CD4-positive, alpha-beta T cell treated with Interleukin-10 for 1 hour (primary cell): ENCODE measurements at places on chromosomes 1 and 21.

DNA sequence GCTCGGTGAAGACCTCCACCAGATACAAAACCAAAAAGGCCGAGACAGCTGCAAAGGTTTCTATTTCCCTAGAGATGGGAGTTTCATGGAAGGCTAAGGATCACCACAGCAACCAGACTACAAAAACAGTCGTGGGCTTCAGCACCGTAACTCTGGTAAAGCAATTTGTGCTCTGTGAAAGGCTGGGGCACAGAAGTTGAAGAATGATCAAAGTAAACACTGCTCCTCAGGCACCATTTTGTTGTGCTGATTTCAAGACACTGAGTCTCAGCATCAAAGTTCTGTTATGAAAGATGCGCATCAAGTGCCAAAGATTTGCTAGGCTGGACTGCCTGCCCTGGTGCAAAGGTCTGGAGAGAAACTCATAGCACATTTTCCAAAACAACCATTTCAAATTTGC lies 116.2 kb downstream of the TGFBR3 start:
- DNase-seq = no peak

DNA sequence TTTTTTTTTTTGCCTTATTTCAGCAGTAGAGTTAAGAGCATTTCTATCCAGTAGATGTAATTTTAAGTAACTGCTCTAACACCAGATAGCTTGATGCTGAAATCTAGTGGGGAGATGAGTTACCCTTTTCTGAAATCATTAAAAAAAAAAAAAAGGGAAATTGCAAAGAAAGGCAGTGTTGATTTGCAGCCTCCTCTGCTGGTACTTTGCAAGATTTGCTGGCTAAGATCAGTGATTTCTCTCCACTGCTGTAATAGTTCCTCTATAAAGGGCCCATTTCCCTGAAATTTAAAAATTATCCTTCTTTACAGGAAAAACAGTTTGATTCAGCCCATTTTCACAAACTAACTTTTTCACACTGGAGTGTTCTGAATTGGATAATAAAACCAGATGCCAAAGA lies 120.6 kb downstream of the PTBP2 start:
- no peak for DNase-seq

DNA sequence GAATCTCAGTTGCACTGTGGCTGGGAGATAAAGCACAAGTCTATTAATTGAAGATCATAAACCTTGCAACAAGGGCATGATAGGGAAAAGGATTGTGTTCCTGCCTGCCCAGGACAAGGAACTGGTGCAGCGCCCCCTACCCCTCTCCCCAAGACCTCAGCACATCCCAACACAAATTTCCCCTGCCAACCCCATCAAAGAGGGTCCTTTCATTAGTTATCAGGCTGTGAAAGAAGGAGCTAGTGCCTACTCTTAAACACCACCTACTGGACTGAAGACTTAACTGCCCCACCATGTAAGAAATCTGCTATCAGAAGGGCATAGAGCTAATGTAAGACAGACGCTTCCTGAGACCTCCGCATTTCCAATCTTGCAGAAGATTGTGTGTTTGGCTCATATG lies 372.6 kb downstream of the AGBL4 start:
- no peak for DNase-seq

GRCh38 chr1:23249787-23250454 lies 32.6 kb upstream of the HTR1D start:
- no peak for DNase-seq

DNA sequence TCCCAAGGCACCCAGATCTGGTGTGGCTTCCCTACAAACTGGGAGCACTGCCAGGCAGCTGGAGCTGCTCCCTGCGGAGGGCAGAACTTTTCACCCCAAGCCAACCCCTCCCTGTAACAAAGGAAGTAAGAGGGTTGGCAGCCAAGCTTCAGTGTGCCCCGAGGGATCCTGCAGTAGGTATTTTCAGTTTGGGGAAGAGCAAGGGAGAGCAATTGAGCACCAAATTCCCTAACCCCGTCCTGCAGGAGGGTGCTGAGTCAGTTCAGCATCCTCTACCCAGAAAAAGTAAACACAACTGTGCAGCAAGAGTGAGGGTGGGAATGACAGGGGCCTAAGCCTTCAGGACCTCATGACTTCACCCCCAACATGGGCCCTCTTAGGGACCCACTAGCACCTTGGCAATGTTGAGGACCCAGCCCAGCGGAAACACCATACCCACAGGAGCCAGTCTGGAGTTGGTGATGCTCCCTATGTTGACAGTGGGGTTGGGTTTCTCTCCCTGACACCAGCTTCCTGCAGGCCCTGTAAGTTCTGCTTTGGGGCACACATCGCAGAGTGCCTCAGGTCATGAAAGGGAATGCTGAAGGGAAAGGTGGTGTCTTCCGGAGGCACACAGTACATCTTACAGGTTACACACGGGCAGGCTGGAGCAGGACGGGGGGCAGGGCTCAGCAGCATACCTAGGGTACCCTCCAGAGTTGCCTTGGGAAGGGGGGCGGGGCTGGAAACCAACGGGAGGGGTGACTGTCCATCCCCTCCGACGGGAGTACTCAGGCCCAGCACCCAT lies 14.8 kb downstream of the SH3BP5L start:
- no peak for DNase-seq

- DNase-seq = no peak
These were observed 145.3 kb downstream of the SETD4 start for GRCh38 chr21:35915030-35915429.

GRCh38 chr21:25887166-25887565 lies 152.4 kb downstream of the GABPA start:
- no peak for DNase-seq

DNA sequence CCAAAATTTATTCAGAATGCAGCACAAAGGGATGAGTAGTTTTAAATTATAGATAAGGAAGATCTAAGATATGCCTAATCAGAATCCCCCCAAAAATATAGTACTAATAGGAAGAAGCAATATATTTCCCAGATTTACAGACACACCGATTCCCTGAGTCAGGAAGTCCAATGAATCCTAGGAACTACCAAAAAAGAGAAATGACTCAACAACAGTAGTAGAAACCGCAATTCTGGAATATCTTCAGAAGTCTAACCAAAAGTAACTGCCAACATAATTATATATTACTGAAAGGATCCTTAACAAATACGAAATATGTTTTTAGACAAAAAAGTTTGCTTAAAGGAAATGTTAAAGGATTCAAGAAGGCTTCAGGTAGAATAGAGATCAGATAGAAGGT lies 10.3 kb downstream of the AHCTF1 start:
- DNase-seq = no peak

- DNase-seq = no peak
These were observed 733 bp downstream of the TMEM35B start for GRCh38 chr1:34984435-34984792.

GRCh38 chr1:166869318-166870099 lies 6.6 kb downstream of the TADA1 start:
- DNase-seq = no peak

DNA sequence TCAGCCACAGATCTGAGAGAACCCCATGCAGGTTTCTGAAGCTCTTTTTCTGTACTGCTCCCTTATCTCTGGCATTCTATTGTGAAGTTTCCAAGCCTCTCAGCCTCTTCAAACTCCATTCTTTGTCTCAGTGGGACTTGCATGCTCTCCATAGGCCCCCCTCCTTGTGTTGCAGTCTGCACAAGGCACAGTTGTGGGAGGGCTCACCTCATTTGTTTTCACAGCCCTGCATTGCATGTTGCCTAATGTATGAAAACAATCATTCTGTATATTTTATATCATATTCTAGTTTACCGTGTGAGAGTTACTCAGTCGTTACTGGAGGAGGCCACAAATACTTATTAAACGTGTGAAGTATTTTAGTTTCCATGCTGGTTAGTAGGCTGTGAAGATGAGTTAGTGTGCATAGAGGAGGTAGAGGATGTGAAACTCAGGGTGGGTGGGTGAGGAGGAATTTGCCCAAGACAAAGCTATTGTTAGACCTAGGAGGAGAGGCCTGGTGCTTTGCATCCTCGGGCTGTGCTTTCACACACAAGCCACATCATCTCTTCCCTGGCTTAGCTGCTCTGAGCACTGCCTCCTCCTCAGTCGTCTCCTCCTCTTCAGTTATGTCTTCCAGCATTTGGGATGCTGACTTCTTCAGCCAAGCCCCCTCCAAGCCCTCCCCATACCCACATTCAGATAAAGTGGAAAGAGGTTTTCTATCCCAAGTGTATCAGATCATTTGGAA lies 7.8 kb upstream of the CHI3L2 start:
- DNase-seq = peak; percentile 19

DNA sequence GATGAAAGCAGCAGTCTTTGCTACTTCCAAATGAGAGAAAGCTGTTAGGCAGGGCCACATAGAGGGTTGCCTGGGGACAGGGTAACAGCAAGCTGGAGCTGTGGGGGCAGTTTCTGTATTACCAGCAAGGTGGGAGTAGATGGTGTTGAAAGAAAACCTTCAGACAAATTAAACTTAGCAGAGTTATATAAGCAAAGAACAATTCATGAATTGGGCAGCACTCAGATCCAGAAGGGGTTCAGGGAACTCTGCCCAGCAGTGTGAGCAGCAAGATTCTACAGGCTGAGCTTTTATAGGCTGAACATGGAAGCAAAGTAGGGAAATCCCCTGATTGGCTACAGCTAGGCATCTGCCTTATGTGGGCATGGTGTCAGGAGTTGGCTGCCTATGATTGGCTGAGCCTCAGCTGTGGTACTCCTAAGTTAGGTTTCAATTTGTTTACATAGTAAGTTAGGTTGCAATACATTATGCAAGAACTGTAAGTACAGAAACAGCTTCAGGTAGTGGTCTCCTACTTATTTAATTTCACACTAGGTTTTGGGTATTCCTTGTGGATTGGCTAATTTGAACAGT lies 64.1 kb upstream of the TMPRSS2 start:
- DNase-seq = no peak

- no peak for DNase-seq
These were observed 11.7 kb downstream of the ATF3 start for GRCh38 chr1:212620293-212620692.

DNA sequence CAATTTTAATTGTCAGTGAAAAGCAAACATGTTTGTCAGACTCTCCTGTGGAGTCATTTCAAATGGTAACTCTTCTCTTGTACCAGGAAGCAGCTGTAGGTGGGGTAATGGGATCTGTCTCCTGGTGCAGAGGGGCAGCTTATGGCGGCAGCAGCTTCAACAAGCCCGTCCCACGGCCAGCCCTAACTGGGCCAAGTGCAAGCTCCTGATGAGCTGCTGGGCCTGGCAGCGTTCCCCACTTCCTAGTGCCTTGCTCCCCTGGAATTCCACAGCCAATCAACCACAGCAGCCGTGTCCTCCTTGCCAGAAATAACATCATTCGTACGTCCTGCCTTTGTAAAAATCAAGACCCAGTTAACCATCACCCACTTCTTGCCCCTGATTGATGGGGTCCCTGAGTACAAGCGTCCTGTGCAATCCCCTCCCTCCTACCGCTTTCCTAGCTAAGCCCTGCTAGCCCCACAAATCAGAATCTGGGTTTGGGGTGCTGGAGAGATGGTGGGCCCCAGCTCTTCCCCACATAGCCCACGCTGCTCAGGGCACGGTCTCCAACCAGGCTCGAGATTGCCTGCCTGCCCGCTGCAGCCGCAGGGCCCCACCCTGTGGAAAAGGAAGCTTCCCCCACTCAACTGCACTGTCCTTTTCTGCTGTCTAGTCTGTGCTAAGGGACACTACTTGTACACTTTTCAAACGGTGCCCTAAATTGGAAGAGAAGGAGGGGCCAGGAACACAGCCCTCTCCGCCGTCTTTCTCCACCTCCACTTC lies 61.2 kb downstream of the TOR1AIP2 start:
- DNase-seq = no peak

- DNase-seq = no peak
These were observed 6.1 kb upstream of the GJB3 start for GRCh38 chr1:34774957-34775356.

- no peak for DNase-seq
These were observed 5.1 kb upstream of the MED18 start for GRCh38 chr1:28323720-28324119.

- peak; percentile 40 for DNase-seq
These were observed 2.5 kb upstream of the BCL10 start for GRCh38 chr1:85278853-85279314.

DNA sequence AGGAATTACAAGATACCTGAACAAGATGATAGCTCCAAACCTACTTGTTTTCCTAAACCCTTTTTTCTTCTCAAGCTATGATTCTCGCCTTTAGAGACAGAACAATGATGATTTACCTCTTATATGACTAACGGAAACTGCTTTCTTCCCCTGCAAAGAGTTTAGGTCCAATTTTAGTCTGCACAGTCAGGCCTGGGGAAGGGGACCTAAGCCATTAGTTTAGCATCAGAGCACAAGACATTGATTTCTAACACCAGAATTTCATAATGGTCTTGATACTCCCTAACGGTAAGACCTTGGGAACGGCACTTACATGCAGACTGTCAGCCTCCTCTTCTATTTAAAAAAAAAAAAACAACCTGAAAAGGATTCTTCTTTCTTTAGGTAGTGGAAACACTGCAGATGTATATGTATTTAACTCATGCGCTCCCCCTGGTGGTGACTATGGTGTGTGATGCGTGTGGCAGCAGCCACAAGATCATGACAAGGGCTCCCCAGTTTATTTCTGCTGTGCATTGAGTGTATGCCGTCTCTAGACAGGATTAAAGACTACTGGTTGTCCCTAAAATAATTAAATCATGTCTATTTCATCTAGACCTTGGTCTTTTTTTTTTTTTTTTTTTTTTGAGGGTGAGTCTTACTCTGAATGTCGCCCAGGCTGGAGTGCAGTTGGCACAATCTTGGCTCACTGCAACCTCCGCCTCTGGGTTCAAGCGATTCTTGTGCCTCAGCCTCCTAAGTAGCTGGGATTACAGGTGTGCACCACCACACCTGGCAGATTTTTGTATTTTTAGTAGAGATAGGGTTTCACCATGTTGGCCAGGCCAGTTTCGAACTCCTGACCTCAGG lies 37.3 kb upstream of the TMEM222 start:
- peak; percentile 87 for DNase-seq

DNA sequence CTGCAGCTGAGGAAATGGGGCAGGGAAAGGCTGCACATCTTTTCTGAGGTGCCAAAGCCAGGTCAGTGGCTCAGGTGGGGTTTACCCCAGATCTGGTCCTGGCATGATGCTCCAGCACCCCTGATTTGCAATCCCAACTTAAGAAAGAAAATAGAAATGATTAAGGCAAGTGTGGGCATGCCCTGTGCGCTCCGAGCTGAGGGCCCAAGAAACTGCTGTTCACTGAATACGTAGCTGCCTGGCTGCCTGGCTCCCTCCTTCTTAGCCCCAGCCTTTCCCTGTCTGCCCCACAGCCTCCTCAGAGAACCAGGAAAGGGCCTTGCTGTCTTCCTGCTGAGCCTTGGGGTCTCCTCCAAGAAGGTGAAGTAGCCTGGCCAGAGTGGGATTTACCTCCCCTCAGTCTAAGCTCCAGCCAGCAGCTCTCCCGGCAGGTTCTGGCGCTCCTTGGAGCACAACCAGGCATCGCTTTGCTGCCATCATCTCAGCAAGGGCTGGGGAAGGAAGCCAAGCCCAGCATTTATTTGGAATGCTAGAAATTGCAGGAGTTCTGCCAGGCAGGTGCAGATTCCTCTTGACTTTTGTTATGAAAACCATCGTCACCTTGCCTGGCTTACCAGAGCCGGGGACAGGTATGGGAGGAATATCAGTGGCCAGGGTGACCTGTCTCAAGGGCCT lies 51.3 kb upstream of the SELENON start:
- no peak for DNase-seq
